GM12892 (cell line): ENCODE measurements at places on chromosomes 13 and 19.

- no peak for DNase-seq
Measured at GRCh38 chr13:60654415-60654814, 257.4 kb downstream of the TDRD3 start.

- DNase-seq, result no peak
Measured at GRCh38 chr13:32048816-32049215, 17.2 kb downstream of the FRY start.

DNA sequence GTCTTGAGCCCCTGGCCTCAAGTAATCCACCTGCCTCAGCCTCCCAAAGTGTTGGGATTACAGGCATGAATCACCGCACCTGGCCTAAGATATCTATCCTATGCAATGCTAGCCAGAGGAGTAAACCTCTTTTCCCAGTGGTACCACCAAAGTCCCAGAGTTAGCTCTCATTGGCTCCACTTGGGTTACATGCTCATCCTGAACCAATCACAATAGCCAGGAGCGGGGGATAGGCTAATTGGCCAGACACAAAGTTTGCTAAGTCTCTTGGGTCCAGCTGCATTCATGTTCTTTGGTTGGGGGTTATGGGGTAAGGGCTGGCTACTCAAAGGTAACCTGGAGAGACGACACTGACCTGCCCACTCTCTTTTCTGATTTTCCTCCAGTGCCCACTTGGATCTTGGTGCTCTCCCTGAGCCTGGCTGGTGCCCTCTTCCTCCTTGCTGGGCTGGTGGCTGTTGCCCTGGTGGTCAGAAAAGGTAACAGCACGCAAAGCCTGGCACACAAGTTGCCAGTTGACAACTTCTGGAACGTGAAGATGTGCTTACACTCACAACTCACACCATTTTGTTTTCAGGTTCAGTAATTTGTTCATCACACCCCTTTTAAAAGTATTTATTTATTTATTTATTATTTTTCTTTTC, 7.8 kb downstream of the C19orf38 start:
- DNase-seq, result no peak

DNA sequence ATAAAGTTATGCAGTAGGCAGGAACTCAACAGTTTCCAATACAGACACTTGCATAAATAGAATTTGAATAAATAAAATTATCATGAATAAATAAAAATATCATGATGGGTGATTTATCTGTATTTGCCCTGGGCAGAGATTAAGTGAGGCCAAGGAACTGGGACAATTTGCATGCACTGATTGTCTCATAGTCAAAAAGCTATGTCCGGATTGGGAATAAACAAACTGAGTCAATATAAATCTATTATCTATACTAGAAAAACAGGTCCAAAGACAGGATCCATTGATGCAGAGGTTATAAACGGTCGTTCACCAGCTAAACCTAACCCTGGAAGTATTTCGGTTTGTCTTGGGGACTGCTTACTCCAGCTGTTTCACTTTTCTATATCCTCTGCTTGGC, 26.2 kb upstream of the FBXL3 start:
- no peak for DNase-seq

DNA sequence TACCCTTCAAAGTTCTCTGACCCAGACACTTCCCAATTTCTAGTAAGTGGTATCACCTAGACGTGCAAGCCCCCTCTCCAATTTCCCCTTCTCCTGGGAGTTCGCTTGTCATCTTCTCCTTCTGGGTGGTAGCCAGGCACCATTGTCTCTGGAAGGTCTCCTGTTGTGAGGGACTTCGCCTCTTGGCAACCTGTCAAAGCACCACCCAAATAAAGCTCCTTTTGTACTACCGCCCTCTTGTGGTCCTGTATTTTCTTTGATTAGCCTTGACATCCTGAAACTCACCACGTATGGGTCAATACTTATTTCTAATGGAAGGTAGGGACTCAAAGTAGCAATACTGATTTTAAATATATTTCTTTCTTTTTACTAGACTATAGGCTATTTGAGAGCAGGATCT, 8.2 kb downstream of the GPC5 start:
- no peak for DNase-seq

- no peak for DNase-seq
Measured at GRCh38 chr19:39405261-39405957, 1.2 kb upstream of the ZFP36 start.
